ENCODE measurements at places on chromosomes 1 and 21.
A peak's percentile ranks its signal among the peaks of the same experiment; 100 is the strongest.

GRCh38 chr1:109625601-109626560 is 6.2 kb downstream of the AMPD2 start:
- peak; percentile 57 for DNase-seq

DNA sequence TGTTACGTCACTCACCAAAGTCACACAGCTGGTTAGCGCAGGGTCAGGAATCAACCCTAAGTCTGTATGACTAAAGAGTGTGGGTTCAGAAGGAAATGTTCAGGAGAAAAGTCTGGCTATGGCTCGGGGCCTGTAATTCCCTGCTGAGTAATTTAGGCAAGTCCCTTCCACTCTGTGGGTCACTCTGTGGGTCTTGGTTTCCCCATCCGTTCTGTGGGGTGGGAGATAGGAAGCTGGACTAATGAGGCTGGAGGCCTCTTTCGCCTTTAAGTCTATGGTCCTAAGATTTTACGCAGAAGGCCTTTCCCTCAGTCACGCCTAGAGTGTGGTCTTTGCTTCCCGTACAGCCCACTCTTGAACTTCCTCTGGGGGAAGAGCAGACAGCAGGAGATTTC is 14.3 kb upstream of the MED18 start:
- no peak for DNase-seq

GRCh38 chr1:111791776-111792175 is 36.1 kb downstream of the DDX20 start:
- no peak for DNase-seq

GRCh38 chr21:46624050-46624449 is 11.4 kb upstream of the PRMT2 start:
- DNase-seq: no peak

DNA sequence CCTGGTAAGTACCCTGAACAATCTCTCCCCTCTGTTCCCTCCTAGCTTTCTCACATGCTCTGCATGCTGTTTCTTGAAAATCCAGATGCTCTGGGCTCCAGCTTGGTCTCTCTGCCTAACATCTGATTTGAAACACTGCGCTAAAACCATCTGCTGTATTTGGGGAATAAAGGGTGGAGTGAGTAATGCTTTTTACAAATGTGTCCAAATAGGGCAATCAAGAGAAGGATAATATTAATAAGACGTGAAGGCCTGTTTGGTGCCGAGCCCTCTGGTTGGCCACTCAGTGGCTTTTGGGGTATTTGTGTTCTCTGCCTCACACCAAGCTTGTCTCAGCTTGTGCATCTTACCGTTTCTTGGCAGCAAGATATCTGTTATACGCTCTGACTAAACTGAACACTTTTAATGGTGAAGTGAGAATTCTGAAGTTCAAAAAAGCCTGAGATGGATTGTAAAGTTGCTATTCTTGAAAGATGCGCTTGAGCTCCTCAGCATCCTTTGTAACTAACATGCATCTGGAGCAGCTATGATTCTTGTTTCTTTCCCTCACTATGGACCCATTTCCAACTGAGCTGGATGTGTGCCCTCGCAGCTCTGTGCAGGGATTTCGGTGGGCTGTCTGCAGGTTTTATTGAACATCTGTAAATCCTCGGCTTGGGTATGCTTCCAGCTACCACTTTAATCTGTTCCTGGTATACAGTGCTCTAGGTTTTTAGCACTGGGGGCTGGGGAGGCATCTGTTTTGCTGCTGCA is 269.4 kb downstream of the RWDD3 start:
- DNase-seq: peak; percentile 51

DNA sequence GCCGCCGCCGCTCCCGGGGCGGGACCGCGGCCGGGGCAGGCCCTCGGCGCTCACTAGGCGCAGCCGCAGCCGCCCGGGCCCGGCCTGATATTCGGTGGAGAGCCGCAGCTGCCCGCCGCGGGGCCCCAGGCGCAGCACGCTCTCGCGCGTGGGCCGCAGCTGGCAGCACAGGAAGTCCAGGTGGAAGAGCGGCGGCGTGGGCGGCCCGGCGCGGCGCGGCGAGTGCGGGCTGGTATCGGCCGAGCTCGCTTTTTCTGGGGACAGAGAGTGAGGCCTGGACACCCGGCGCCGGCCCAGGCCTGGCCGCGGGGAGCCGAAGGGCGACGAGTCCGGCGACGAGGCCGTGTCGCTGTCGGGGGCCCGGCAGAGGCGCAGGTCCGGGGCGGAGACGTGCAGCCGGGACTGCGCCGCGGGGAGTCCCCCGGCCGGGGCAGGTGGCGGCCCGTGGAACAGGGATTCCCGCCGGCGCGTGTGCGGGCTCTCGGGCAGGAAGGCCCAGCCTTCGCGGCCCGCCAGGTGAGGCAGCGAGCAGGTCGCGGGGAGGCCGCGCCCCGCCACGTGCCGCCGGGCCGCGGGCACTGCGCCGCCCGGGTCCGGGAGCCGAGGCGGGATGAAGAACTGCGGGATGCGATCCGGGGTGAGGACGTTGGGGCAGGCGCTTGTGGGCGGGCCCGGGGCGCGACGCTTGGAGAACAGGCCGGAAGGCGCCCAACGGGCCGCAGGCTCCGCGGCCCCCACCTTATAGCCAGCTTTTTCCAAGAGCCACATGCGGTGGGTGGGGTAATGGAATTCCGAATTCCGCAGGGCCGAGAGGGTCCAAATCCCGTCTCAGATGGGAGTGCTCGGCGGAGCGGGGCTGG is 1.2 kb downstream of the C2CD4D start:
- no peak for DNase-seq

DNA sequence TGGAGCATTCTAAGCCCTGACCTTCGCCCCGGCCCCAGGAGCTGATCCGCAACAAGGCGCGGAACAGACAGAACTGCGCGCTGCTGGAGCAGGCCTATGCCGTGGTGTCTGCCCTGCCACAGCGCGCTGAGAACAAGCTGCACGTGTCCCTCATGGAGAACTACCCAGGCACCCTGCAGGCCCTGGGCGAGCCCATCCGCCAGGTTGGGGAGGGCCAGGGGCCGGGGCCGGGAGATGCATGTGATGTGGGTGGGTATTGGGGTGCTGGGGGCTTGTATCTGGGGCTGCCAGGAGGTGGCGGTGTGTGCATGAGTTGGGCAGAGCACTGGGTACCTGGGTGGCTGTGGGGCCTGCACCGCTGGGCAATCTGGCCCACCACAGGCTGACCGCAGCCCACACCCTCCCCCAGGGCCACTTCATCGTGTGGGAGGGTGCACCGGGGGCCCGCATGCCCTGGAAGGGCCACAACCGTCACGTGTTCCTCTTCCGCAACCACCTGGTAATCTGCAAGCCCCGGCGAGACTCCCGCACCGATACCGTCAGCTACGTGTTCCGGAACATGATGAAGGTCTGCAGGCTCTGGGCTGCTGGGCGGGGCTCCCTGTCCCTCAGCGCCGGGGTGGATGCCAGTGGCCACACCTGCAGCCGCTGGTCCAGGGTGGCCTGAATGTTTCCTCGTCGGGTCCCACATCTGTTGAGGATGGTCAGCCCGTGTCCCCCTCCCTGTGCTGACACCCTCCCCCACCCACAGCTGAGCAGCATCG is 65.8 kb downstream of the TRIM11 start:
- no peak for DNase-seq

DNA sequence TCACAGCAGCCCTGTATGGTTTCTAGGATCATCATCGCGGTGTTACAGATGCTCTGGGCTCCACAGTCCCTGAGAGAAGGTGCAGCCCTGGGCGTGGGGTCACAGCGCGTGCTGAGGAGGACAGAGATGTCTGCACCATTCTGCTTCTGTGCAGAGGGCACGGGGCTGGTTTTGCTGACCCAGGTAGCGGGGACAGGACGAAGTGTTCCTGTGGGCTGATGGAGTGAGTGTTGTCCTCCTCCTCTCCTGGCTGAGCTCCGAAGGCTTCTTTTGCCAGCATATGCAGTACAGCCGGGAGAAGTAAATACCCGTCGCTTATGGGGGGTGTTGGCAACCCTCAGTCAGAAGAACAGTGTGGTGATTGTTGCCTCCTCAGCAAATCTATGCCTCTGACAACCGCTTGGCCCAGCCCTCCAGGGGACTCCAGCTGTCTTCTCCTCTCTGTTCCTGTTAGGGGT is 101.5 kb downstream of the DDX20 start:
- DNase-seq: no peak

GRCh38 chr1:210883821-210884220 is 250.1 kb downstream of the KCNH1 start:
- DNase-seq: no peak

- peak; percentile 39 for DNase-seq
Measured at GRCh38 chr1:11374748-11375110, 101.7 kb downstream of the UBIAD1 start.

- peak; percentile 90 for DNase-seq
Measured at GRCh38 chr1:224615861-224616755, at the start of gene CNIH3. Gene CNIH3, plus strand, starts transcription at chr1:224616317. Its CDS starts 858 bp downstream, at chr1:224617175.

DNA sequence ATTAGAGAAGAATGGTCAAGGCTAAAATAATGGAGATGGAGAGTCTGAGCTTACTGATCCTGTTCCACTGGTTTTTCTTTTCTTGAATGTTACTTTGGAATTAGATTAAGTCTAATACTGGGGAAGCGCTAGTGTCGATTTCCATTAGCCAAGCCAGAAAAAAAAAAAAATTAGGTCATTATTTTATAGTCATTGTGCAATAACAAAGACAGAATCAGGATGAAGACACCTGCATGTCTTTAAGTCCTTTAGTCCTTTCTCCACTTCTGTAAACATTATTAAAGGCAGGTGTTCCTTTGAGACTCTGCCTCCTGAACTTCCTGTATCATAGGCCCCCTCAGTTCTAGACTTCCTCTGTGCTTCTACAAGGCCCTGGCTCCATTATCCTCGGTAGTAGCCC is 42.8 kb downstream of the MYSM1 start:
- no peak for DNase-seq

DNA sequence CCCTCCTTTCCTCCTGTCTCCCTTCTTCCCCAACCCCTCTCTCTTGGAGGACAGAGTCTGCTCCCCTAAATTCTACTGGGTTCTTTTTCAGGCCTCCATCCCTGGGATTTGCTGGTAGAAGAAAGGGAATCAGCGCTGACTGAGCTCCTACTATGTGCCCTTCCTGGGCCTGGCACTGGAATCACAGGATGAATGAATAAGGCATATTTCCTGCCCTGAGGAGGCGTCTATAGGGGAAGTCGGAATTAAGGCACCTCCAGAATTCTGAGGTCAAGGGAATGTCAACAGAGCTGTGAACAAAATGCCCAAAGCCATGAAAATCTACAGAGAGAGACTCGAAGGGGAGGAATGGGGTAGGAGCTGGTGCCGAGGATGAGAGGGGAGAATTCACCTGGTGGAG is 17.4 kb upstream of the BTG2 start:
- no peak for DNase-seq

GRCh38 chr1:107750364-107750959 is 214.5 kb downstream of the VAV3 start:
- DNase-seq: peak; percentile 77

DNA sequence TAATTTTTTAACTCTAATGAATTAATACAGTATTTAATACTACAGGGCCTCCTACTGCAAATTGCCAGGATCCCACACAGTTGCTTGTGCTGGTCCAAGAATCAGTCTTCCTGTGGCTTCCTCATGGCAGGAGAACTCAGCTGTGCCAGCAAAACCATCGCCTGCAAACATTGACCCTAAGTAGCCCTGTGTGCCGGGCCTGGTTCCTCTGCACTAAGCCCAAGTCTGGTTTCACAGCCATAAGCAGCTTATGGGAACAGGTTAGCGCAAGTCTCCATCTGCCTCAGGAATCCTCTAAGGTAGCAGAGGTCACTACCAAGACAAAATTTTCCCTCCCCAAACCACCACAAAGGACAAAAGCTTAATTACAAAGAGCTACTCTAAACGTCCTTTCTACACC is 216.6 kb downstream of the PLA2G4A start:
- DNase-seq: no peak

GRCh38 chr1:98289311-98289710 is 368.5 kb upstream of the DPYD start:
- no peak for DNase-seq

GRCh38 chr1:235327559-235328270 is at the start of gene ARID4B:
Gene ARID4B, minus strand, starts transcription at chr1:235328179. Its CDS starts 1,260 bp downstream, at chr1:235326919.
- peak; percentile 68 for DNase-seq

- no peak for DNase-seq
Measured at GRCh38 chr1:108096089-108096488, 104.1 kb downstream of the SLC25A24 start.

DNA sequence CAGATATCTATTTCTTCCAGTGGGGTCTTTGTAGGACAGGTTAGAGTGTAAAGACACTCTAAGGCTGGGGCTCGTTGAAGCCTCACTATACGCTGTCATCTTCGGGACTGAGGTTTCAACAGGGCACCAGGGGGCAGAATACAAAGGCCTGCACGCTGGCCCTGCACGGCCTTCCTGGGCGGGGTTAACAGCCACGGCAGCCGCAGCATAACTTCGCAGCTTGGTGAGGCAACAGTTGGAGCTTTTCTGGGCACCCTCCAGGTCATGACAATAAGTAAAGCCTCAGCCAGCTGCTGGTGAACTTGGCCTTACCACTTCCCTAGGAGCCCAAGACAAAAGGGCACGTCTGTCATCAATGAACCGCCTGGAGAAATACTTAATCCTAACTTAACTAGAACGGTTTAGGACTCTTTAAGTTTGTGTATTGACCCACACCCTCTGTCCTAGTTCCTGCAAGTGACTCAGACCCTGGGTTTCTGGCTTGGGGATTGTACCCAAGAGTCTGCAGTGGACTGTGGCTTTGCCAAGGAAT is 2.3 kb upstream of the RUNX1 start:
- DNase-seq: no peak

DNA sequence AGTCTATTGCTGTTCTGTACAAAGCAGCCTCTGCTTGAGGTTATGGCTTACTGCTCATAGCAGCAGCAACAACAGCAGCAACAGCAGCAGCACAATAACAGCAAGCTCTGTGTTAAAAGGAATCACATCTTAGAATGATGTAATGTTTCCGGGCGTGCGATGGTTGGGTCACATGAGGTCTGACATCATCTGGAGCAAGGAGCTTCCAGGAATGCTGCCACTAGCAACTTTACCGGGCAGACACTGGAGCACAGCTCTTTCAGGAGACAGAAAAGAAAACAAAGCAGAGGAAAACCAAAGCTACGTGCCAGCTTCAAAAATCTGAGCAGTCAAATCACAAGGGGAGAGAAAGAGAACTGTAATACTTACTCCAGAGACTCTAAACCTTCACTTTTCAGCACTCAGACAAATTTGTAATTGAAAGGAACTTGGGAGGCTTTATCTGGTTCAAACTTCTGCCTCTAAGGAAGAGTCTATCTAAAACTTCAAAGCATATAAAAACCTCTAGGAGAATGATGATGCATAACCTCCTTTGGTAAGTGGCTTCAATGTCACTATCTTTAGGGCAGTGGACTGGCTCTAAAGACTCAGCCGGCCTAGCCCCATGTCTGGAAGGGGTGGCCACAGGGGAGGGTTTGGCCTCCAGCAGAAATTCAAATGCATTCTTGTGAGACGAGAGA is 28.3 kb upstream of the RAB3GAP2 start:
- DNase-seq: no peak

Data from NCI-H2171 treated with DMSO at 0.1 percent for 48 hours (cell line).